ENCODE measurements at places on chromosomes 7 and 10. TPM values are rescaled to one million over a fixed set of nuclear protein-coding genes. Genes with fewer than 3 reads are reported as not detected.

Gene SFRP4
- 1.2 TPM for total RNA-seq

Gene ZCWPW1
- 2.5 TPM for total RNA-seq

Gene HOXA3
- total RNA-seq: 2.1 TPM

Gene PNLIPRP1
- total RNA-seq: not detected

Gene CYP3A7
- total RNA-seq: 6.4 TPM

Gene FAM25A
- total RNA-seq: not detected

Gene C10orf53
- not detected for total RNA-seq

Gene MMRN2
- total RNA-seq: not detected

Gene EIF4EBP2
- 22.0 TPM for total RNA-seq

All from HepG2 (cell line).